GM23248 (cell line): ENCODE measurements at places on chromosomes 2 and 18. TPM values are rescaled to one million over a fixed set of nuclear protein-coding genes. Genes with fewer than 3 reads are reported as not detected.
A peak's percentile ranks its signal among the peaks of the same experiment; 100 is the strongest.

The ALK gene
- under 0.01 TPM in 1 of 2 replicates, not detected in the other for total RNA-seq

The CDH19 gene
- total RNA-seq = not detected in 2 replicates

The CYS1 gene
- 6.1 and 7.1 TPM in 2 replicates for total RNA-seq

The OST4 gene
- total RNA-seq = 445 and 499 TPM in 2 replicates

The LIMS3 gene
- total RNA-seq = 2.4 and 3.9 TPM in 2 replicates

The LDLRAD4 gene
- not detected in 2 replicates for total RNA-seq

GRCh38 chr2:206389164-206389563, 54.2 kb upstream of the ADAM23 start:
- no peak for DNase-seq
- H3K27ac ChIP-seq = no peak overlapping the region
- no peak overlapping the region for H3K4me3 ChIP-seq
- H3K36me3 ChIP-seq = no peaks in the 10 kb centered on the region
- H3K4me1 ChIP-seq = no peaks in the 10 kb centered on the region

DNA sequence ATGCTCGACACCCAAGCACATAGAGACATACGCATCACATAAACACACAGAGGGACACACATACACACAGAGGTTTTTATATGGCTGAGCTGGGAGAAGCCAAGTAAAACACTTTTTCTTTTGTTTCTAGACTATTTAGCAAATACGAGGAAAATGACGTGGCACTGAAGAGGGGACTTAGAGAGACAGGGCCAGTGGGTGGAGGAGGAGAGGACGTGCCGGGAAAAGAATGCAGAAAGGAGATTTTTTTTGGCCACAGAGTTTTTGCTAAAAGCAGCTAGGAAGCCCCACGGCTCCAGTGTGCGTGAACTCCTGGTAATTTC, 168.5 kb upstream of the KLF7 start:
- H3K4me3 ChIP-seq = peak overlapping the region; percentile 68
- H3K27ac ChIP-seq = peak overlapping the region; percentile 99
- H3K36me3 ChIP-seq = no peaks in the 10 kb centered on the region
- DNase-seq = no peak
- peaks cover 55% of the 10 kb centered on the region for H3K4me1 ChIP-seq
- H3K27me3 ChIP-seq = no peaks in the 10 kb centered on the region

- H3K4me3 ChIP-seq = no peak overlapping the region
- no peaks in the 10 kb centered on the region for H3K36me3 ChIP-seq
- no peak overlapping the region for H3K27ac ChIP-seq
- H3K27me3 ChIP-seq = no peaks in the 10 kb centered on the region
Measured at GRCh38 chr2:26471289-26471688, 6.6 kb downstream of the OTOF start.

DNA sequence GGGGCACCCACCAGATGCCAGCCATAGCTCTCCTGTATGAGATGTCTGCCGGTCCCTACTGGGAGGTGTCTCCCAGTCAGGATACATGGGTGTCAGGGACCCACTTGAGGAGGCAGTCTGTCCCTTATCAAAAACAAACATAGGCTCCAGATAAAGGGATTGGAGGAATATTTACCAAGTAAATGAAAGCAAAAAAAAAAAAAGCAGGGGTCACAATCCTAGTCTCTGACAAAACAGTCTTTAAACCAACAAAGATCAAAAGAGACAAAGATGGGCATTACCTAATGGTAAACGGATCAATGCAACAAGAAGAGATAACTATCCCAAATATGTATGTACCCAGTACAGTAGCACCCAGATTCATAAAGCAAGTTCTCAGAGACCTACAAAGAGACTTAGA, 640.0 kb upstream of the LRRTM4 start:
- H3K4me3 ChIP-seq = no peak overlapping the region
- H3K27me3 ChIP-seq = no peaks in the 10 kb centered on the region
- no peak overlapping the region for H3K27ac ChIP-seq
- no peak for DNase-seq
- H3K36me3 ChIP-seq = no peaks in the 10 kb centered on the region

DNA sequence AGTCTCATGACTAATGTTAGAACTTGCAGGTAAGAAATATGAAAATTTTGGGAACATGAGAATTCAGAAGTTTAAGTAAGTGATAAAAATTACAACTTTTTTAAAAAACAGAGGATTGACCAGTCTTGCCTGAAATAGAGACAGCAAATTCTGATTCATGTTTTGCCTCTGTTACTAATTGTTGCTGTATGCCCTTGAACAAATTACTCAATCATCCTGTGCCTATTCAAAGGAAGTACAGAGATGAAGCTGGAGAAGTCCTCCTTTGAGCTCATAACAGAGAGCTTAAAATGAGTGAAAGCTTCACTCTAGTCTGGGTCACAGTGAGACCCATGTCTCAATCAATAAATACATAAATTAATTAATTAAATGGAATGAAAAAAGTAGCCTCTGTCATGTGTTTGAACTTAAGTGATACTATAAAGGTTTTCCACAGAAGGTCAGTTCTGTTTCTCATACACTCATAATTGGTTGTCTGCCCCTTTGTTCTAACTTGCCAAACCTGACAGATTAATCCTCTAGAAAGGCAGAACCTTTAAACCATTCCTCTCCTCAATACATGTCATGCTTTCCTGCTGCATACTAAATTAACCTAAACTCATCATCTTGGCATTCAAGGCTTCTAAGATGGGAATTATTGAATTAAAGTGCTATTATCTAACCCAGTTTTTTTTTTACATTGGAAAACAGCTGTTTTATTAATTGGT, 374.6 kb upstream of the LRATD1 start:
- no peak overlapping the region for H3K27ac ChIP-seq
- no peak overlapping the region for H3K4me3 ChIP-seq
- no peaks in the 10 kb centered on the region for H3K4me1 ChIP-seq
- H3K27me3 ChIP-seq = no peaks in the 10 kb centered on the region

- H3K4me3 ChIP-seq = no peak overlapping the region
- H3K36me3 ChIP-seq = no peaks in the 10 kb centered on the region
- H3K4me1 ChIP-seq = peaks cover 24% of the 10 kb centered on the region
- H3K27ac ChIP-seq = no peak overlapping the region
- H3K27me3 ChIP-seq = no peaks in the 10 kb centered on the region
Measured at GRCh38 chr2:174020926-174021662, 55.9 kb upstream of the SP3 start.

GRCh38 chr18:78113136-78113939, 863.7 kb downstream of the GALR1 start:
- no peak overlapping the region for H3K4me3 ChIP-seq
- H3K27ac ChIP-seq = no peak overlapping the region
- no peaks in the 10 kb centered on the region for H3K4me1 ChIP-seq
- no peaks in the 10 kb centered on the region for H3K36me3 ChIP-seq
- no peak for DNase-seq
- H3K27me3 ChIP-seq = no peaks in the 10 kb centered on the region

GRCh38 chr2:21111012-21111411, 12.8 kb upstream of the TDRD15 start:
- no peaks in the 10 kb centered on the region for H3K27me3 ChIP-seq
- no peak overlapping the region for H3K27ac ChIP-seq
- no peaks in the 10 kb centered on the region for H3K36me3 ChIP-seq
- DNase-seq = no peak

- no peaks in the 10 kb centered on the region for H3K36me3 ChIP-seq
- peak; percentile 90 for DNase-seq
- no peaks in the 10 kb centered on the region for H3K27me3 ChIP-seq
- peaks cover 30% of the 10 kb centered on the region for H3K4me1 ChIP-seq
- H3K27ac ChIP-seq = no peak overlapping the region
Measured at GRCh38 chr2:46062637-46063412, 234.4 kb upstream of the EPAS1 start.

DNA sequence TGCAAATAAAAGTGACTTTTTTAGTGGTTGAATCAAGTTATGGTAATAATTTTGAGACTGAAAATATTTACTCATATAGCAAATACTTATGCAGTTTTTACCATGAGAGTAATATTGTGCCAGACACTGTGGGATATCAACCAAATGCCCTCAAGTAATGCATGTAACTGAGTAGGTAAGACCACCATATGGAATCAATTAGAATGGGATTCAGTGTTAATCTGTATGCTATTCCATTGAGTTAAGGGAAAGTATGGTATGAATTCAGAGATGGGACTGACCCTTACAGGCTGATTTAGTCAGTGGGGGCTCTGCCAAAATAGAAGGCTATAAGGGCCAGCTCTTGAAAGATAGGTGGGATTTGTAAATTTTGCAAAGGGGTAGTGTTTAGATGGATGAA, 131.6 kb downstream of the CCDC85A start:
- H3K27me3 ChIP-seq = no peaks in the 10 kb centered on the region
- H3K4me1 ChIP-seq = no peaks in the 10 kb centered on the region
- DNase-seq = no peak
- no peak overlapping the region for H3K27ac ChIP-seq
- H3K4me3 ChIP-seq = no peak overlapping the region
- no peaks in the 10 kb centered on the region for H3K36me3 ChIP-seq

DNA sequence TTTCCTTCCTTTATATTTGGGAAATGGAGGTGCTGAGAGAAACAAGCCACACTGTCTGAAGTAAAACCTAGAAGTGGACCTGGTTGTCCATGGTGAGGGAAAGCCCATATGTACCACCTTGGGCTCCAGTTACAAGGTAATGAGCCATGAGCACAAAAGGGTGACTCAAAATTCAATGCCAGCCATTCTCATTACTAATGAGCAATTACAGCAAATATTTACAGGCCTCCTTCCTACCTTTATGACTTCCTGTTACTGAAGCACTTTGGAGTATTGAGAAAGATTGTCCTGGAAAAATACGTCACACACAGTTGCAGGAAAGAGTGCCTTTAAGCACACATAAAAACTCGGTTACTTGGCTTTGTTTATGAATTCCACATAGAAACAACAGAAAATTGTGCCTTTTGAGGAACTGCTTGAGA, 9.1 kb downstream of the EPAS1 start:
- no peak overlapping the region for H3K4me3 ChIP-seq
- no peaks in the 10 kb centered on the region for H3K27me3 ChIP-seq
- H3K27ac ChIP-seq = peak overlapping the region; percentile 34
- DNase-seq = peak; percentile 57
- H3K36me3 ChIP-seq = no peaks in the 10 kb centered on the region

GRCh38 chr2:159506764-159507440, 109.4 kb downstream of the BAZ2B start:
- peak; percentile 46 for DNase-seq
- H3K4me3 ChIP-seq = no peak overlapping the region
- H3K27ac ChIP-seq = no peak overlapping the region
- H3K36me3 ChIP-seq = no peaks in the 10 kb centered on the region

DNA sequence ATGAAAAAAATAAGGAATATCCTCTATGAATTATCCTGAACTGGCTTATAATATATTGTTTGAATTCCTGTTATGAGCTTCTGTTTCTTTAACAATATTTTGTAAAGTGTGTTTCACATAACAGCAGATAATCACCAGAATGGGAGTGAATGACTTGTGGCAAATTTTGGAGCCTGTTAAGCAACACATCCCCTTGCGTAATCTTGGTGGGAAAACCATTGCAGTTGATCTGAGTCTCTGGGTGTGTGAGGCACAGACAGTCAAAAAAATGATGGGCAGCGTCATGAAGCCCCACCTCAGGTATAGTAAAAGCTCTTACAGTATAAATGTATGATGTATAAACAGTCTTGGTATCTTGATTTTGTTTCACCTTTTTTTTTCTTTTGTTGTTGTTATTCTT, 5.9 kb downstream of the GEN1 start:
- H3K4me3 ChIP-seq = no peak overlapping the region
- H3K36me3 ChIP-seq = no peaks in the 10 kb centered on the region
- H3K27ac ChIP-seq = no peak overlapping the region
- no peak for DNase-seq
- no peaks in the 10 kb centered on the region for H3K27me3 ChIP-seq

GRCh38 chr18:7021994-7022840, 95.4 kb downstream of the LAMA1 start:
- H3K4me3 ChIP-seq = no peak overlapping the region
- no peaks in the 10 kb centered on the region for H3K4me1 ChIP-seq
- H3K36me3 ChIP-seq = no peaks in the 10 kb centered on the region
- no peak overlapping the region for H3K27ac ChIP-seq
- H3K27me3 ChIP-seq = no peaks in the 10 kb centered on the region
- peak; percentile 47 for DNase-seq

GRCh38 chr2:155695505-155695904, 637.0 kb downstream of the NR4A2 start:
- no peak overlapping the region for H3K27ac ChIP-seq
- no peak overlapping the region for H3K4me3 ChIP-seq
- no peaks in the 10 kb centered on the region for H3K4me1 ChIP-seq
- DNase-seq = no peak

DNA sequence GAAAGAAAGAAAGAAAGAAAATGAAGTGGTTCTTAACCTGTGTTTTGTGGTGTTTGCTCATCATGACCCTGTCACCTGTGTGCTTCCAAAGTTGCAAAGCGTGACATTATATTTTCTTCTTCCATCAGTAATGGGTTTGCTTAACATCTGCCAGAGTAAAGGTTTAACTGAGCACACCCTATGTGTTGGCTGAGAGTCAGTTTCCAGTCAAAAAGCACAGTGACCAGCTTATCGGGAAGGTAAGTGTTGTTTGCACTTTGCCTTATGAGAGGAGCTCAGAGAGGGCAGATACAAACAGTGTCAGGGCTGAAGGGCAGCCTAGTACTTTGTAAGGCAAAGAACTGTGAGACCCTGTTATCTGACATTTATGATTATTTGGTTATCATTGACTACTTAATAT, 406.2 kb upstream of the CWC22 start:
- no peaks in the 10 kb centered on the region for H3K36me3 ChIP-seq
- H3K4me1 ChIP-seq = no peaks in the 10 kb centered on the region
- H3K27me3 ChIP-seq = no peaks in the 10 kb centered on the region
- no peak for DNase-seq

DNA sequence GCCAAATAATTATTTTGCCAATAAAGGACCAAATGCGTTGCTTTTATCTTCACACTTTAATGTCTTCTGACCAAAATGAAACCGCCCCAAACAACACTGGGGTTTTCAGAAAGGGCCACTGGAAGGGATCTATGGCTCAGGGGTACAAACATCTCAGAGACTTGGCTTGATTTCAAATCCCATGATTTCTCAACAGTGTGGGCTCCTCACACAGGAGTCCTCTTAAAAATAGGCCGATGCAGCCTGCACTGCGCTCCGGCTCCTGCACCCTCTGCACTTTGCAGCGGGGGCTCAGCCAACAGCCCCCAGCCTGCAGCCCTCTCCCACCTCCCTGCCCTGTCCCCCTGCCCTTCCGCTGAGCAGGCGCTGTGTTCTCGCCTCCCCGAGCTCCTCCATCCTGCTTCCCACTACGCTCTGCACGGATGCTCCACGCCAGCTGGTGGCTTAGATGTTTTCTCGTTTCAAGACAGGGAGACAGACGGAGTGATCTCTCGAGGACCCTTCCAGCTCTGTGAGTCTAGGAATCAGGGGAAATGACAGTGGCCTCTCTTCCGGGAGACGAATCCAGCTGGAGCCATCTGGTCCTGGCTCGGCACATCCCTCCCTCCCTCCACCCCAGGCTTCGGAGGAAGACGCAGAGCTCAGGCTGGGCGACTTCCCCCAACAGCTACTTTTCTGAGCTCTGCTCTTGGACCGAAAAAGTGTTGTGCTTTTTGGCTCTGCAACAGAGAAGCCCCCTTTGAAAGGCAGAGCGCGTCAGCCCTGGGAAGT, 71.4 kb downstream of the KCNF1 start:
- H3K27ac ChIP-seq = no peak overlapping the region
- peaks cover 10% of the 10 kb centered on the region; the same call in 1 of the 2 replicates for H3K27me3 ChIP-seq
- no peaks in the 10 kb centered on the region for H3K4me1 ChIP-seq
- no peaks in the 10 kb centered on the region for H3K36me3 ChIP-seq
